ENCODE measurements at places on chromosomes 3 and 15.

DNA sequence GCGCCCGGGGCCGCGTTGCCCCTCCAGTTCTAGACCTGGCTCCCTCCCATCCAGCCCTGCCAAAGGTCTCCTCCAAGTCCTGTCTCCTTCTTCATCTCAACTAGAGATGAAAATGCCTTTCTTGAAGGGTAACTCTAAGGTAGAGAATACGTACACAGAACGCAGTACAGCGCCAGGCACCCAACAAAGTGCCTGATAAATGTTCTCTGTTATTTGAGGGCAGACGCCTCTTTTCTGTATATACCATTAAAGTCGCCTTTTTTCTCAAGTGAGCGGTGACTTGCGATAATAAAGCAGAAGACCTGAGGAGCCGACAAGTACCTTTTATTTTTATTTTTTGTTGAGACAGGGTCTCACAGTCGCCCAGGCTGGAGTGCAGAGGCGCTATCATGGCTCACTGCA is 809 bp downstream of the CRTAP start:
- no peak for DNase-seq

- DNase-seq, result no peak
These were observed 14.4 kb upstream of the TMC3 start for GRCh38 chr15:81388436-81388770.

DNA sequence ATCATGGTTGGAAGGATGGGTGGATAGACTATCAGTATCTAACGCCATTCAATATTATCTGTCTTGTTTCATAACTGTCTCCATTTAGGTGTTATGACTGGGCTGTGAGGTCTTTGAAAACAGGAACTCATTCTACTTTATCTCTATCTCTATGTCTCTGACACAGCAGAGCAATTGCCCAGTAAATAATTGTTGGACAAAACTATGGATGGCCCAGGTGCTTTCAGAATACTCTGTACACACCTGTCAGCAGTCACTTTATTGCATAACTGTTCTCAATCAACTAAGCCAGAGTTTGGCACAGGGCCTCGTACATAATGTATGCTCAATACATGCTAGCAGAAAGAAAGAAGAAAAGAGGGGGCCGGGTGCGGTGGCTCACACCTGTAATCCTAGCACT is 210.3 kb downstream of the OPA1 start:
- no peak for DNase-seq

DNA sequence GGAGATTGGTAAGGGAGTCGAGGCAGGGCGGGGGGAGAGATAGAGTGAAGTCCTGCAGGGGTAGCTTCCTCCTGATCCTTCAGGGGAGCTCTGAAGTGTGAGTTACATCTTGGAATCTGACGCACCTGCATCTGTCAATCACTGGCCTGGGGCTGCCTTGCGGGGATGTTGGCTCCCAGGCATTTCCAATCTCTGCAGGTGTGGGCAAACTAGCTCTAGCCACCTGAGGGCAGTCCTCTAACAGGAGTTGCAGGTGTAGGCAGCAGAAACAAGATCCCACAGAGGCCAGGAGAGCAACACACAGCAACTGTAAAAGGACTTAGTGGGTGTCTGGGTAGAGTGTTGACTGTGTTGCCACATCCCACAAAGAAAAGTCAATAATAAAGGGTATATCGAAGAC is 63.6 kb downstream of the ZNF621 start:
- DNase-seq, result no peak

DNA sequence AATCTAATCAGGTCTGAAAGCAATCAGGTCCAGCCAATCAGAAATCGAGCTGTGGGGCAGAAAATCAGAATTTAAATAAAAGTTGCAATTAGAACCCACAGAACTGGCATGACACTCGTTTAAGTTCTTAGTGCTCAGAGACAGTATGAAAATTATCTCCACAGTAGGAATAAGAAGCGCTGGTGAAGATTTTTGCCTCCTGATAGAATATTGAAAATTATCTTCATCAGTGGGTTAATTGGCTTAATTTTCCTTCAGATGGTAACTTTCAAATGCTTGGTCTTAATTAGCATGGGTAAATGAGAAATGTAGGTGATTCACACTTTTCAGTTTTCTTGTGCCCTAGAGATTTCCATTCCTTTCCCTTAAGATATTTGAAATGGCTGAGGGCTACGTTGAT is 109.1 kb upstream of the MDFIC2 start:
- DNase-seq, result no peak

DNA sequence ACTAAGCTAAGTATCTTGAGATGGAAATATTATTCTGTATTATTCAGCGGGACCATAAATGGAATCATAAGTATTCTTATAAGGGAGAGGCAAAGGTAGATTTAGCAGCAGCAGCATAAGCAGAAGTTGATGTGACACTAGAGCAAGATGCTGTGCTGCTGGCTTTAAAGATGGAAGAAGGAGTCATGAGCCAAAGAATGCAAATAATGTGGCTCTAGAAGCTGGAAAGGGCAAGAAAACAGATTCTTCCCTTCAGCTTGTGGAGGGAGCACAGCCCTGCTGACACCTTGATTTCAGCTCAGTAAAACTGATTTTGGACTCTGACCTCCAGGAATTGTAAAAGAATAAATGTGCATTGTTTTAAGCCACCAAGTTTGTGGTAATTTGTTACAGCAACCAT is 144.2 kb upstream of the ANKRD28 start:
- DNase-seq, result no peak

- no peak for DNase-seq
These were observed 298.4 kb downstream of the KCNH8 start for GRCh38 chr3:19446687-19447086.

GRCh38 chr3:48429317-48429959 is 448 bp downstream of the PLXNB1 start:
- DNase-seq, result peak; percentile 41

GRCh38 chr15:56699743-56700142 is 33.6 kb downstream of the ZNF280D start:
- no peak for DNase-seq

DNA sequence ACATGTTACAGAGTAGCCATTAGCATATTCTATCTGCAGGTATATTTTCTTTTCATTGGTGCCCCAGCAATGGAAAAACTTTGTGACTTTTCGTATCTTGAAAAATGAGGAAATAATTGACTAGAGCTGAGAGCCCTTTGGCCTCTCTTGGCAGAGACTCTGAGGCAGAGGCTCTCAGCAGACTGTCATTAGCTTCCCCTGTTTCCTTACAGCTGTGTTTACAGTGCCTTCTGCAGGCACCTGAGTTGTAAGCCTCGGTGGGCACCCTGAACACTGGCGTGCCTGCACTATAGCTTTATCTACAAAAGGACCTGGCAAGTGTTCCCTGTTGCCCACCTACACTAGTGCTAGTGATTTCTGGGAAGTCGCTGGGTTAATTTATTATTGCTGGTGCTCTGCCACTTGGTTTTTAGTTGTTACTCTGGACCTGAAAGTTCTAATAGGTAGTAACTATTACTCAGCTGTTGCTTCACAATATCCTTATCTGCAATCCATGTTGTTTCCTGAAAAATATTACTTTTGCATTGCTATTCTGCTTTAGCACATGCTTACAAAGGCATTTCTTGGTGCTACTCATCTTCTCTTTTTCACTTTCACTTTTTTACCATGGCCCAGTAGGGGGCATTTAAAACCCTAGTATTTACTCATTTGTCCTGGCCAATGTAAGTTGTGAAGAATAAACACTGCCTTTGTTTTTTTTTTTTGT is 7.8 kb upstream of the GPR171 start:
- peak; percentile 8 for DNase-seq

DNA sequence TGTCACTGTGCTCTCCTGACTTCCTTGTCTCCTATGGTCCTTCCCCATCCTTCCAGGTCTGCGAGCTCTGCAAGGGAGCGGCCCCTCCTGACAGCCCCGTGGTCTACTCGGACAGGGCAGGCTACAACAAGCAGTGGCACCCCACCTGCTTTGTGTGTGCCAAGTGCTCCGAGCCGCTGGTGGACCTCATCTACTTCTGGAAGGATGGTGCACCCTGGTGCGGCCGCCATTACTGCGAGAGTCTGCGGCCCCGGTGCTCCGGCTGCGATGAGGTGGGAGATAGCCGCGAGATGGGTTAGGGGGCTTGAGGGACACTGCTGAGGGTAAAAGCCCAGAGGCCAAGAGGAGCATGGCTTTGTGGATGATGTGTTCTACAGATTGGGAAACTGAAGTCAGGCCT is 63.8 kb downstream of the LMCD1 start:
- DNase-seq, result no peak

Data from CD14-positive monocyte (primary cell).